Pancreas (tissue), 10 donors: ENCODE measurements at places on chromosomes 3 and 15. TPM values are rescaled to one million over a fixed set of nuclear protein-coding genes. Genes with fewer than 3 reads are reported as not detected.

GOLGA8T gene
- 0.86 TPM for total RNA-seq

ADAMTS9 gene
- 15.5 TPM for total RNA-seq

DISP2 gene
- 0.54 TPM for total RNA-seq

NR2C2 gene
- 15.8 TPM for total RNA-seq

GUCA1C gene
- total RNA-seq: 21.0 TPM

PEX5L gene
- 6.6 TPM for total RNA-seq

CD200 gene
- 2.5 TPM for total RNA-seq

TRIM42 gene
- total RNA-seq: not detected

NRG4 gene
- total RNA-seq: 31.2 TPM

- peak overlapping the region; percentile 76 for H3K27ac ChIP-seq
- H3K36me3 ChIP-seq: no peaks in the 10 kb centered on the region
- H3K27me3 ChIP-seq: no peaks in the 10 kb centered on the region
- peak; percentile 61 for DNase-seq
- peak overlapping the region; percentile 66 for H3K4me3 ChIP-seq
These were observed 1.0 kb upstream of the IGF2BP2 start for GRCh38 chr3:185825639-185826481.

DNA sequence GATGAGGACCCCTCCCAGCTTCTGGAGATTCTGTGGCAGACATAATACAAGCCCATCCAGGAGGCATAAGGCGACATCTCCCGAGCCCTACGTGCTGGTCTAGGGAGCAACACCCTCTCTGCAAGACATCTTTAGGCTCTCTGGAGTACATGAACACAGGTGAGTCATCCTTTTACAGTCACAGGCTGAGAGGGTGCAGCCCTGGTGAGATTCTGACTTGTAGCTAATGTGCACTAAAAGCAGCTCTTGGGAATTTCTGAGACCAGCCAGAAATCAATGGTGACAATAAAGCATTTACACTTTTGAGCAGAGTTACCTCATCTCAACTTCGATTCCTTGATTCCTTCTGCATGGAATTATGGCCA lies 131.1 kb downstream of the XXYLT1 start:
- H3K4me3 ChIP-seq: no peak overlapping the region
- H3K4me1 ChIP-seq: no peaks in the 10 kb centered on the region
- H3K27me3 ChIP-seq: no peaks in the 10 kb centered on the region
- no peak for DNase-seq
- no peak overlapping the region for H3K27ac ChIP-seq
- H3K36me3 ChIP-seq: no peaks in the 10 kb centered on the region

- no peak for DNase-seq
- no peak overlapping the region for H3K27ac ChIP-seq
- H3K4me3 ChIP-seq: no peak overlapping the region
- no peaks in the 10 kb centered on the region for H3K36me3 ChIP-seq
- no peaks in the 10 kb centered on the region for H3K27me3 ChIP-seq
These were observed 1.8 kb downstream of the ICE2 start for GRCh38 chr15:60477164-60477563.

DNA sequence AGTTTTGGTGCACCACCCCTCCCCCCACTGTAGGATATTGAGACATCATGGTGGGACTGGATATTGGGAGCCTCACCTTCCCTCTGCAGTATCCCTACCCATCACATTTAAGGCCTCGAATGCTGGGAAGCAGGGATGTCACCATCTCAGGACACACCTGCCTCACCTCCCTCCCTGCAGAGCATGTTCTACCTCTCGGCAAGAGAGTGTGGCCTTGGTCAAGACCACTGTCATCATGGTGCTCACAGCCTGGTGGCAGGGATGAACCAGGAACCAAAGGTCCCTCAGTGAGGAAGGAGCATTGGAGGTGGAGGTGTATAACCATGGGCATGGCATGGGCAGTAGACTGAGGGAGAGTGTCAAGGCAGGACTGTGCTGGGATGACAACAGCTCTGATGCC lies 104.8 kb downstream of the CORO2B start:
- H3K4me1 ChIP-seq: no peaks in the 10 kb centered on the region
- H3K4me3 ChIP-seq: no peak overlapping the region
- H3K27me3 ChIP-seq: no peaks in the 10 kb centered on the region
- no peak for DNase-seq
- H3K27ac ChIP-seq: no peak overlapping the region

GRCh38 chr3:160395297-160395696 lies 3.7 kb downstream of the IFT80 start:
- no peak overlapping the region for H3K4me3 ChIP-seq
- H3K36me3 ChIP-seq: no peaks in the 10 kb centered on the region
- peaks cover 5% of the 10 kb centered on the region for H3K4me1 ChIP-seq
- H3K27me3 ChIP-seq: no peaks in the 10 kb centered on the region

DNA sequence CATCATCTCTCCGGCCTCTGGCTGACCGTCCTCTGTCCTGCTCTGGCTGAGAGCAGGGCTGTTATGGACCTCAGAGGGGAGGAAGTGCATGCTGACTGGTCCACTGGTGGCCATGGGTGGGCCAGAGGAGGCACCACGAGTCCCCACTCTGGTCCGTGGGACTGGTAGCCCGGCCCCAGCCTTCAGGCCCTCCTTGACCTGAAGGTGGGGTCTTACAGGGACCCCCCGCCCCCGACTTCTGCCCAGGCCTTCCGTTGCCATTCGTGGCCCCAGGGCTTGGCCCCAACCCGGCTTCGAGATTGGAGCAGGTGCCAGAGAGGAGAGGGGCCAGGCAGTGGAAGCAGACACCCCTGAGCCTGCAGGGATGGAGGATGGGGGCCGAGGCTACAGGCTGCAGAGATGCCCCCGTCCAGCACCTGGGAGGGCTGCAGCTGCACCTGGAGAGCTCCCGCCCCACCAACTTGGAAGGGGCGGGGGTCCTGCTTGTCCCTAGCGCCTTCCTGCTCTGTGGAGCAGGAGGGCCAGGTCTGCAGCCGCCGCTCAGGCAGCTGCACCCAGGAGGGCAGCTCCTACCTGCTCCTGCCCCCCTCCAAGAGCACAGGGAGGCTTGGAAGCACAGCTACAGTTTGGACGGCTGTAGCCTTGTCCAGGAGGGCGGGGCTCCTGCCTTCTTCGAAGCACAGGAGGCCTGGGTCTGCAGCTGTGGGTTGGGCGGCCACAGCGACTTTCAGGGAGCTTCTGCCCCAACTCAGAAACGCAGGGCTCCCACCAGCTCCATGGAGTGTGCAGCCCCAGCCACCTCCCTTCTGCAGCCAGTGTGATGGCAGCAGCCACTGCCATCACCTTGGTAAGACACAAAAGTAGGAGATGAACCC lies 142.5 kb downstream of the KLF13 start:
- DNase-seq: no peak
- no peaks in the 10 kb centered on the region for H3K4me1 ChIP-seq
- H3K36me3 ChIP-seq: no peaks in the 10 kb centered on the region

DNA sequence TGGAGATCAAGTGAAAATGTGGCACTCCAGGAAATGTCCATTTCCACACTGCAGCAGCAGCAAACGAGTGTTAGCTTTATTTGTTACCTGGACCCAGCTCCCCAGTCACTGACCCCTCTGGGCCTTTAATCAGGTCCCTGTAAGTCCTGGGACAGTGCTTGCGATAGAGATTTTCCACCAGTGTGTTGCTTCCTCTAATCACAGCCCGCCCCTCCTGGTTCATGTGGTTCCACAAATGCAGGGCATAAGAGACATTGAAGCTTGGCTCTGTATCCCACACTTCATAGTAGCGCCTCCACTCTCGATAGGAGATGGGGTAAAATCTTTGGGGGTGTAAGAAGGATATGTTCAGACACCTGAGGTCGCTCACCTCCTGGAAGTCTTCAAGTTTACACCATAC lies 8.0 kb downstream of the A4GNT start:
- H3K4me1 ChIP-seq: no peaks in the 10 kb centered on the region
- H3K4me3 ChIP-seq: no peak overlapping the region
- DNase-seq: no peak
- H3K27ac ChIP-seq: no peak overlapping the region

DNA sequence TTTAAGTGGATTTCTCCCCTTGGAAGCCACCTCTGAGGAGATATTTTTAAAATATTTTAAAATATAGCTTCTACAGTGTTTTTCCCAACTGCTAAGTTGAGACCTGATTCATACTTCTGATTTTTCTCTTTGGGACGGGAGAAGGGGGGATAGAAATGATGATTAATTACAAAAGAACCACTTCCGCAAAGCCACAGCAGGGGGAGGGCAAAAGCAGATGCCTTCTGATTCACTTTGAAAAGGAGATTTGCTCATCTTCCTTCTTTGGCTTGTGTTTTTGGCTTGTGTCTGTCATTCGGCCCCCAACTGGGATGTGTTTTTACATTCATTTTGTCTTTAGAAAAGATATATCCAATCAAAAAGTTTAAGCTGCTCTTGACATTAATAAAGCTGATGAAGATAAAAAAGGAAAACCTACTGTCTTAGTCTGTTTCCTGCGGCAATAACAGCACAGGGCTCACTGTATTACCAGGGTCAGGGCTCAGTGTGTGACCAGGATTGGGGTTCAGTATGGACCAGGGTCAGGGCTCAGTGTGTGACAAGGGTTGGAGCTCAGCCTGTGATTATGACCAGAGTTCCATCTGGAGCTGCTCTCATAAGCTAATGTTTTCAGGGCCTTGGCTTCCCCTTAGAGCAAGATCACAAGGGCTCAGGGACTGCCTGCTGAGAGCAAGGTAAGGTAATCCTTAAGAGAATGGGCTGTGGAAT lies 223.2 kb downstream of the MTHFS start:
- no peaks in the 10 kb centered on the region for H3K36me3 ChIP-seq
- no peaks in the 10 kb centered on the region for H3K27me3 ChIP-seq
- no peaks in the 10 kb centered on the region for H3K4me1 ChIP-seq
- no peak overlapping the region for H3K4me3 ChIP-seq

DNA sequence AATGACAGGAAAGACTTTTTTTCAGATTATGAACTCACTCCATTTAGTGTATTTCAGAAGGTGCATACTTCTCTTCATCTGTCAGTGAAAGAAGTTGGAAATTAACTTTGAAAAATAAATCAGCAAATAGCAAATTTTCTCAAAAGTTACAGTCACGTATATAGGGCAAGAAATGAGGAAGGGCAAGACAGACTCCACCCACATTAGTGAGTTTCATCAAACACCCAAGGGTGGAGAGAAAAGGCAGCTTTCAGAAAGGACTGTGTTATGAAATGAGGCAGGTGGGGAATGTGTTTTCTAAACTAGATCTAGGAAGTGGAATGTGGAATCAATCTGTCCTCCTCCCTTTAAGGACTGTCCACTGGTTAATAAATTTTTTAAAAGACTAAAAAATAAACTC lies 2.9 kb downstream of the SLC22A13 start:
- no peak overlapping the region for H3K4me3 ChIP-seq
- H3K27ac ChIP-seq: no peak overlapping the region
- no peaks in the 10 kb centered on the region for H3K4me1 ChIP-seq
- DNase-seq: no peak

DNA sequence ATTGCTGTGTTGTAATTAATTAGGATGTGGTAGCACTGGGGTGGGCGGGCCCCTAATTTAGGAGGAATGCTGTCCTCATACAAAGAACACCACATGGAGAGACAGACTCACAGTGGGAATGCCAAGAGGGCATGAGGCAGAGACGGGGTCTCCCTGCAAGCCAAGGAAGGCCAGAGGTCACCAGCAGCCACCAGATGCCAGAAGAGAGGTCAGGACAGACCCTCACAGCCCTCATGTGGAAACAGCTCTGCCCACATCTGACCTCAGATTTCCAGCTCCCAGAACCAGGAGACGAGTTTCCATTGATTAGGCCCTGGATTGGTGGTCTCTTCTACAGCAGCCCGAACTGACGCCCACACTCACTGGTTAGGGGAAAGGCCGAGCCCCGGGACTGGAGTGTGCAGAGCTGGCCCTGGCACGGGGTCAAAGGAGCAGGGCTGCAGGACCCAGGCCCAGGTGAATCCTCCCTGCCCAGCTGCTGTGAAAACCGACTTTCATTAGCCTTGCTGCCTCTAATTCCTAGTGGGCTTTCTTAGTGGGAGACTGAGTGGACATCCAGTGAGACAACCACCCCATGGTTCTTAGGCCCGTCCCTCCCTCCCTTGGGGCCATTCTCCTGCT lies 43.0 kb upstream of the SLC41A3 start:
- no peaks in the 10 kb centered on the region for H3K4me1 ChIP-seq
- H3K27me3 ChIP-seq: no peaks in the 10 kb centered on the region
- DNase-seq: peak; percentile 45
- H3K36me3 ChIP-seq: no peaks in the 10 kb centered on the region

GRCh38 chr3:161054860-161055604 lies 50.1 kb downstream of the B3GALNT1 start:
- H3K27me3 ChIP-seq: no peaks in the 10 kb centered on the region
- no peak for DNase-seq
- H3K36me3 ChIP-seq: no peaks in the 10 kb centered on the region
- H3K4me1 ChIP-seq: peaks cover 4% of the 10 kb centered on the region
- H3K27ac ChIP-seq: no peak overlapping the region
- H3K4me3 ChIP-seq: no peak overlapping the region

DNA sequence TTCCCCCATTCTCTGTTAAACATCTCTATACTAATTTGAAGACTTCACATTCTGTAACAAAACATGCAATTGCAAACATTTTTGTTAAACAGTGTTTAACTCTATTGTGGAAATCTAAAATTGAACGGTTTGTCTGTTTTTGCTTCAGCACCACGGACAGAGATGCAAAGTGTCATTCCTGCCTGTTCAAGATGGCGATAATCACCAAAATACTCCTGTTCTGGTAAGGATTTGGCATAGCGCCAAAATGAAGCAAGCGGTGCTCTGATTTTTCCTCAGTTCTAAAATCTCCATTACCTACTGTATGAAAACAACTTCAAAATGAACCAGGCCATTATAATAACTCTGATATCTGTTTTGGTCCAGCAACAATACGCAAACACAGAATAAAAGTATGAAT lies 129.7 kb upstream of the TUSC7 start:
- DNase-seq: no peak
- H3K27ac ChIP-seq: no peak overlapping the region
- H3K27me3 ChIP-seq: no peaks in the 10 kb centered on the region

DNA sequence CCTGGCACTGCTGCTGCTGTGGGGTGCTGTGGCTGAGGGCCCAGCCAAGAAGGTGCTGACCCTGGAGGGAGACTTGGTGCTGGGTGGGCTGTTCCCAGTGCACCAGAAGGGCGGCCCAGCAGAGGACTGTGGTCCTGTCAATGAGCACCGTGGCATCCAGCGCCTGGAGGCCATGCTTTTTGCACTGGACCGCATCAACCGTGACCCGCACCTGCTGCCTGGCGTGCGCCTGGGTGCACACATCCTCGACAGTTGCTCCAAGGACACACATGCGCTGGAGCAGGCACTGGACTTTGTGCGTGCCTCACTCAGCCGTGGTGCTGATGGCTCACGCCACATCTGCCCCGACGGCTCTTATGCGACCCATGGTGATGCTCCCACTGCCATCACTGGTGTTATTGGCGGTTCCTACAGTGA lies 2.1 kb downstream of the GRM2 start:
- no peak overlapping the region for H3K27ac ChIP-seq
- no peaks in the 10 kb centered on the region for H3K4me1 ChIP-seq
- no peak overlapping the region for H3K4me3 ChIP-seq
- DNase-seq: no peak
- H3K27me3 ChIP-seq: no peaks in the 10 kb centered on the region

DNA sequence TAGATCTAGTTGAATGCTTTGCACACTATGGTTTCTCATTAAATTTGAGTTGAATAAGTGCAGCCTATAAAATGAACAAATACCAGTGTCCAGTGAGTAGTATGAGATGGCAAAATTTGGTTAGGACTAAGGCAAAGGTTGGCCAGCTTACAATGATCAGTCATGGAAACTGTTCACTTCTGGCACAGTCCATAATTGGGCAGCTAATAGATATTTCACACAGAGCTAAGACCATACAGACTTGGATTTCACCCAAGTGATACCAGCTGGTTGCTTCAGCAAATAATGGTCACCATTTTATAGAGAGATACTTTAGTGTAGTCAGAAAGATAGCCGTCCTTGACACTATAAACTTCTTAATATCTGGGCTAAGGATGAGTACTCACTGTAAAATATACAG lies 15.7 kb downstream of the GAP43 start:
- H3K27me3 ChIP-seq: no peaks in the 10 kb centered on the region
- no peak overlapping the region for H3K27ac ChIP-seq
- DNase-seq: no peak
- H3K4me3 ChIP-seq: no peak overlapping the region
- no peaks in the 10 kb centered on the region for H3K4me1 ChIP-seq
